ENCODE measurements at places on chromosomes 11 and 22. TPM values are rescaled to one million over a fixed set of nuclear protein-coding genes. Genes with fewer than 3 reads are reported as not detected.
A peak's percentile ranks its signal among the peaks of the same experiment; 100 is the strongest.

BATF2 gene
- polyA plus RNA-seq = 1.4 TPM

C11orf86 gene
- polyA plus RNA-seq = not detected

MUC2 gene
- polyA plus RNA-seq = not detected

DNA sequence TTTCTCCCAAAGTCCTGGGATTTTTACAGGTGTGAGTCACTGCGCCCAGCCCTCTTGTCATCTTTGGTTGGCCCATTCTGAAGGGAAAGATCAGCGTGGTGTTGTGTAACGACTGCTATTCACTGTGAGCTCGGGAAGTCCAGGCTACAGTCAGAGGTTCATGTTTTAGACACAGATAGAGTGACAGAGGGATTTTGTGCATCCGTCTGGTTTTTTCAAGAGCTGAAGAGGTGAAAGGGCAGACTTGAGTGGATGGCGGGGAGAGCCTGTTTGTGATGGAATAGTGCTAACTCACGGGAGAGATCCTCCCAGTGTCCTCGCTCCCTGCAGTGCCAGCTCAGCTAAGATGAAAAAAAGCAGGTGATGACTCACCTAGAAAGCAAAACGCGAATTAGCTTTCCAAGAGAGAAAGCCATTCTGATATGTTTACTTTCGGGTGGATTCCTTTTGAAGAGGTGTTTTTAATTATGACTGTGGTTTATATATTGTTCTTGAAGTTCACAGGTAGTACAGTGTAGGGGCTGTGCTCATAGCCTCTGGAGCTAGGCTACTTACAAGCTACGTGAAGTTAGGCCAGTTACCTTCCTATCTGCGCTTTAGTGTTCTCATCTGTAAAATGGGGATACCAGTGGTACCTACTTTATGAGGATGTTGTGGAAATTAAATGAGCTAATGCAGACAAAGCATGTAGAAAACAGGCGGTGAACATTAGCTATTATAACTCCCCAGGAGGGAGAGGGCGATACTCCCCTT lies 67.2 kb downstream of the C11orf91 start:
- no peak for DNase-seq

- peak; percentile 80 for DNase-seq
Measured at GRCh38 chr11:64000026-64000739, 13.9 kb downstream of the OTUB1 start.

- DNase-seq = no peak
Measured at GRCh38 chr11:34984514-34984913, 68.1 kb downstream of the PDHX start.

GRCh38 chr22:40805699-40806203 lies 13.4 kb downstream of the SLC25A17 start:
- no peak for DNase-seq

- DNase-seq = no peak
Measured at GRCh38 chr11:64788321-64789215, 10.2 kb upstream of the SF1 start.

- DNase-seq = no peak
Measured at GRCh38 chr22:44005524-44005923, 18.6 kb upstream of the PARVB start.

- DNase-seq = no peak
Measured at GRCh38 chr11:39810358-39810757, 1649.1 kb downstream of the LRRC4C start.

DNA sequence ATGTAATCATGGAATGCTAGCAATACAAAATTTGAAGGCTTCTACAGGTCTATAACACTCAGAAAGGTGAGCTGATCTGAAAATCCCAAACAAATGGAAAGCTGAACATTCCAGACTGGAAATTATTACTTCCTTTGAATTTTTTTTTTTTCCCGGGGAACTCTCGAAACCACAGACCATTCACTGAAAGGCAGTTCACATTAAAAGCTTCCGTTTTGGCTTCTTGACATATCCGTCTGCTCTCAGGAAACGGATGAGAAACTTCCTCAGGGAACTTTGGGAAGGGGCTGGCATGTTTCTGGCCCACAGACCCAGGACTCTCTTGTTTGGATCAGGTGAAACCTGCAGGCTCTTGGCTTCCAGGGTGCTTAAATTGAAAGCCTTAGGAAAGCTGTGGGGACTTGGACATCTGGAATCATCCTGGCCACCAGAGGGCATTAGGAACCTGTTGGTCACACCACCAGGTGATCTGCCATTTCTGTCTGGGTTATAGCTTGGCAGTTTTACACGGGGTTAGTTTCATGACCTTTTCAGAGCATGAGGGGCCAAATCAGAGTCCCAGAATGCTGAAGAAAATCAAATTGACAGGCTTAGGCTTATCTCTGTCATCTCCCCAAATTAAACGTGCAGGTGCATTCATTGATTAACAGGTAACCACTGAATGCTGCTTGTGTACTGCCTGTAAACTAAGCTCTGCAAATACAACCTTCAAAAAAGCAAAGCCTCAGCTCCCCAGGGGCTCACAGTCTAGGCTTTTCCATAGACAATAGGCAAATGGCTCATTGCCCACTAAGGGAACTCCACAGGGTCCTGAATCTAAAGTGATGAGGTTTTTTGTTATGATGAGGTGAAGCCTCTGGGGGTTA lies 22.7 kb upstream of the GRAMD1B start:
- DNase-seq = peak; percentile 83

DNA sequence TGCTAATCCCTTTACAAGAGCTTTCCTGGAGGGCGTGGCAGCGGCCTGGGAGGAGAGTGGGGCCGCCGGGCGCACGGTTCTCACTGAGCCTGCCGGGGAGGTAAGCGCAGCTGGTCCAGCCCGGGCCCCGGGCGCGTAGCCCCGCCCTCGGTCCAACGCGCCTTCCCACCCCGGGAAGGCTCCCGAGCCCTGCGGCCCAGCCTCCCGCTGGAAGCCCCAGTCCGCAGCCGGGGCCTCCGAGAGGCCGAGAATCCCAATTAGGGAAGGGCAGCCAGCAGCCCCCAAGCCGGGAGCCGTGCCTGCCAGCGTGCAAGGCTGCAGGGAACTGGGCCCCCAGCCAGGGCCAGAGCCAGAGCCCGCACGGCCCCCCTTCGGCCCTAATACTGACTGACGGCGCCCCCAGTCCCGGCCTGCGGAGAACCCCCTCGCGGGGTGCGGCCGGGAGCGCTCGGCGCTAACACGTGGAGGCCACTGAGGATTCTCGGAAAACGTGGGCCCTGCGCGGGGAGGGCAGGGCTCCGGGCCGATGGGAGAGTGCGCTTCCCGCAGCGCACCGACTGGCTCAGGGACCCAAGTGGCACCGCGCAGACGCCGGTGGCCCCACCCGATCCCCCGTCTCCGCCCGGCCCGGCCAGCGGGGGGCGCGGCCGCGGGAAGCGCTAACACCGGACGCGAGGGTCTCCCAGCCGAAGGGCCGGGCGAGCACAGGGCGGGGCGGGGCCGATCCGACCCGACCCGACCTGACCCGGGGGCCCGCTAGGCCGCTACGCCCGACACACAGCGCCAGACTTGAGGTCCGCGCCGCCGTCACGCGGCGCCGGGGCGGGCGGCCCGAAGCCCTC lies 5.7 kb downstream of the ZFTA start:
- peak; percentile 75 for DNase-seq

- DNase-seq = no peak
Measured at GRCh38 chr22:23251445-23252093, 71.3 kb downstream of the BCR start.
